ENCODE measurements at places on chromosomes 11 and 22. TPM values are rescaled to one million over a fixed set of nuclear protein-coding genes. Genes with fewer than 3 reads are reported as not detected.
A peak's percentile ranks its signal among the peaks of the same experiment; 100 is the strongest.

EXPH5 gene
- 36.3 TPM for total RNA-seq

TREH gene
- not detected for total RNA-seq

C11orf16 gene
- total RNA-seq = not detected

TMEM80 gene
- 36.6 TPM for total RNA-seq

VSIG10L2 gene
- not detected for total RNA-seq

XKR3 gene
- total RNA-seq = not detected

- H3K27ac ChIP-seq = no peak overlapping the region
- H3K36me3 ChIP-seq = no peaks in the 10 kb centered on the region
- peaks cover 33% of the 10 kb centered on the region for H3K4me1 ChIP-seq
- H3K27me3 ChIP-seq = no peaks in the 10 kb centered on the region
- DNase-seq = no peak
Observed at GRCh38 chr11:19426011-19426755, 185.4 kb upstream of the E2F8 start.

- no peaks in the 10 kb centered on the region for H3K27me3 ChIP-seq
- peaks cover 15% of the 10 kb centered on the region for H3K4me1 ChIP-seq
- H3K27ac ChIP-seq = no peak overlapping the region
- no peak for DNase-seq
- no peak overlapping the region for H3K4me3 ChIP-seq
Observed at GRCh38 chr22:19117111-19117512, 5.1 kb downstream of the DGCR2 start.

GRCh38 chr11:64176751-64177150, 9.2 kb upstream of the STIP1 start:
- peaks cover 10% of the 10 kb centered on the region for H3K4me1 ChIP-seq
- H3K27ac ChIP-seq = no peak overlapping the region
- H3K36me3 ChIP-seq = no peaks in the 10 kb centered on the region
- no peaks in the 10 kb centered on the region for H3K27me3 ChIP-seq

GRCh38 chr11:100635194-100635593, 51.9 kb upstream of the ARHGAP42 start:
- H3K4me3 ChIP-seq = no peak overlapping the region
- DNase-seq = no peak
- no peaks in the 10 kb centered on the region for H3K36me3 ChIP-seq
- H3K27ac ChIP-seq = no peak overlapping the region

- H3K36me3 ChIP-seq = no peaks in the 10 kb centered on the region
- no peak for DNase-seq
- no peak overlapping the region for H3K4me3 ChIP-seq
- H3K27me3 ChIP-seq = no peaks in the 10 kb centered on the region
- no peak overlapping the region for H3K27ac ChIP-seq
Observed at GRCh38 chr11:78310500-78310909, 107.1 kb downstream of the GAB2 start.

GRCh38 chr22:37443086-37443485, 15.8 kb upstream of the ELFN2 start:
- no peak overlapping the region for H3K4me3 ChIP-seq
- peak overlapping the region; percentile 77 for H3K27ac ChIP-seq
- H3K36me3 ChIP-seq = no peaks in the 10 kb centered on the region
- DNase-seq = no peak
- H3K27me3 ChIP-seq = no peaks in the 10 kb centered on the region

DNA sequence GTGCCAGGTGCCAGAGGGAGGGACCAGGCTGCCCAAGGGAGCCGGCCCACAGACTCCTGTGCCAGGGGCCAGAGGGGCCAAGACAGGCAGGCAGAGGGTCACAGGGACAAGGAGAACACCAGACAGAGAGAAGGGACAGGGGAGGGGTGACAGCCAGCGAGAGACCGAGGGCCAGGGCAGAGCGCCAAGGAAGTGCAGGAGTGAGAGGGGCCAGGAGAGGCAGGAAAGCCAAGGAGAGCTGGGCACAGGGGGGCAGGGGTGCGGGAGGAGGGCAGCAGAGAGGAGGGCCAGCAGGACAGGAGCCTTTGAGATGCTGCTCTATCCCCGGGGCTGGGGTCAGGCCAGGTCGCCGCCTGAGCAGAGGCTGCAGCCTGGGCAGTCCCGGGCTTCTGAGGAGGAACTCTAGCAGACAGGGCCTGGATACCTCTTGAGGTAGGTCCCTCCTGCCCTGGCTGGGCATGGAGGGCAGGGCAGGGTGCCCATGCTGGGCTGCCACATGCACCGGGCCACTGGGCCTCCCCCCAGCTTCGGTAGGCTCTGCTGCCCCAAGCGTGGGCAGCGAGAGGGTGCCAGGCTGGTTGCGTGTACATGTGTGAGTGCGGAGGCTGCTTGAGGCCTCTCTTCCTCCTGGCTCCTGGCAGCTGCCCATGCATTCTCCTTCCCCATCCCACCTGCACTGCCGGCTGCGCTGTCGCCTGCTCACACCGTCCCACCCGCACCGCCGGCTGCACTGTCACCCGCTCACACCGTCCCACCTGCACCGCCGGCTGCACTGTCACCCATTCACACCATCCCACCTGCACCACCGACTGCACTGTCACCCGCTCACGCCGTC, 12.2 kb downstream of the LSP1 start:
- peaks cover 18% of the 10 kb centered on the region for H3K4me1 ChIP-seq
- H3K4me3 ChIP-seq = no peak overlapping the region
- 0 out of 2 replicates have a peak, but pooled peaks cover 1% of the 10 kb centered on the region for H3K27me3 ChIP-seq
- no peaks in the 10 kb centered on the region for H3K36me3 ChIP-seq
- no peak overlapping the region for H3K27ac ChIP-seq
- no peak for DNase-seq

GRCh38 chr11:1519028-1520010, 32.7 kb upstream of the MOB2 start:
- H3K27me3 ChIP-seq = no peaks in the 10 kb centered on the region
- H3K27ac ChIP-seq = no peak overlapping the region
- no peak overlapping the region for H3K4me3 ChIP-seq
- DNase-seq = no peak

GRCh38 chr11:128629516-128630106, 42.3 kb upstream of the ETS1 start:
- peaks cover 14% of the 10 kb centered on the region for H3K4me1 ChIP-seq
- no peak overlapping the region for H3K4me3 ChIP-seq
- no peak overlapping the region for H3K27ac ChIP-seq

- no peak overlapping the region for H3K27ac ChIP-seq
- H3K36me3 ChIP-seq = no peaks in the 10 kb centered on the region
- no peaks in the 10 kb centered on the region for H3K27me3 ChIP-seq
- no peak for DNase-seq
- no peaks in the 10 kb centered on the region for H3K4me1 ChIP-seq
Observed at GRCh38 chr11:110475671-110476070, 45.9 kb downstream of the FDX1 start.

DNA sequence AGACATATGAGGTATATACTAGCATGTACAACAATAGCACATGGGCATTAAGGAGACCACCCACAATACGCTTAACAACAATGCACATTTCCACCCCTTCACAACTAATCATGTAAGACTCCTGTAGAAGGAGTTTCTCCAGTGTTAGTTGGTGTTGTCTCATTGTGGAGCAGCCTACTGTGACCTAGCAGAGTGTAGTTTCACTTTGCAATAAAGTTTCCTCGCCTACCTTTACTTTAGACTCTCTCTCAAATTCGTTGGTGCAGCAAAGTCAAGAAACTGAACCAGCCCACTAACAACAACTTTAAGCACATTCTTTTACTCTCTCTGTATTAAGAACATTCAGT, 863.6 kb downstream of the FAM181B start:
- H3K36me3 ChIP-seq = no peaks in the 10 kb centered on the region
- H3K4me1 ChIP-seq = no peaks in the 10 kb centered on the region
- no peak overlapping the region for H3K4me3 ChIP-seq
- no peak overlapping the region for H3K27ac ChIP-seq
- DNase-seq = no peak

GRCh38 chr11:113871336-113871735, 4.0 kb downstream of the USP28 start:
- no peaks in the 10 kb centered on the region for H3K27me3 ChIP-seq
- no peaks in the 10 kb centered on the region for H3K36me3 ChIP-seq
- no peak for DNase-seq
- no peak overlapping the region for H3K4me3 ChIP-seq

DNA sequence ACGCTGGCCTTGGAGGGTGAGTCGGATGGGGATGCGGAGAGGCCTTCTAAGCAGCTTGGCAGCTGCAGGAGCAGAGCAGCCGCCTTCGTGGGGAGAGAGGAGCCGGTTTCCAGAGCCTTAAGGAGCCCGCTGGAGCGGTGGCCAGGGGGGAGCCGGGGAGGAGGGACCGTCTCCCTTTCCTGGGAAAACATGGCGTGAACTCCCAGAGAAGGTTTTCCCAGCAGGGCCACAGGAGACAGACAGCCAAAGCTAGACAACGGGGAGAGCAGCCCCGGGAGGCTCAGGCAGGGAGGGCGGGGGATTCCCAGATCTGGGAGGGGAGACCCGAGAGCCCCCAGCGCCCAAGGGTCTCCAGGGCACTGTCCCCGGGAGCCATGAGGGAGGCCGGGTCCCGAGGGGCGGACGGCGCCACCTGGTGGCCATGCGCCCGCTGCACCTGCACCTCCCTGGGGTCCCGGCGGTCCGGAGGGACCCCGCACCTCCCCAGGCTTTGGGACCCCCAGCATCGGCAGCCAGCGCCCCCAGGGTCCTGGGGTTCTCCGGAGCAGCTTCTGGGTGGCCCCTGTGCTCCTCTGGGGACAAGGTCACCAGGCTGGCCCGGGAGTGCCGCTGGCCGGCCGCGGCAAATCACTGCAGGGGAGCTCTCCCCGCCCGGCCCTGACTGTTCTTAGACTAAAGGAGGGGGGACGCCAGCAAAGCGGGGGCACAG, 2.4 kb upstream of the SYT8 start:
- no peak for DNase-seq
- peaks cover 73% of the 10 kb centered on the region for H3K4me1 ChIP-seq
- H3K36me3 ChIP-seq = no peaks in the 10 kb centered on the region
- no peaks in the 10 kb centered on the region for H3K27me3 ChIP-seq

GRCh38 chr11:66368484-66368883, 3.1 kb downstream of the SLC29A2 start:
- no peak overlapping the region for H3K27ac ChIP-seq
- H3K27me3 ChIP-seq = no peaks in the 10 kb centered on the region
- peaks cover 23% of the 10 kb centered on the region for H3K4me1 ChIP-seq
- DNase-seq = no peak
- H3K4me3 ChIP-seq = no peak overlapping the region

DNA sequence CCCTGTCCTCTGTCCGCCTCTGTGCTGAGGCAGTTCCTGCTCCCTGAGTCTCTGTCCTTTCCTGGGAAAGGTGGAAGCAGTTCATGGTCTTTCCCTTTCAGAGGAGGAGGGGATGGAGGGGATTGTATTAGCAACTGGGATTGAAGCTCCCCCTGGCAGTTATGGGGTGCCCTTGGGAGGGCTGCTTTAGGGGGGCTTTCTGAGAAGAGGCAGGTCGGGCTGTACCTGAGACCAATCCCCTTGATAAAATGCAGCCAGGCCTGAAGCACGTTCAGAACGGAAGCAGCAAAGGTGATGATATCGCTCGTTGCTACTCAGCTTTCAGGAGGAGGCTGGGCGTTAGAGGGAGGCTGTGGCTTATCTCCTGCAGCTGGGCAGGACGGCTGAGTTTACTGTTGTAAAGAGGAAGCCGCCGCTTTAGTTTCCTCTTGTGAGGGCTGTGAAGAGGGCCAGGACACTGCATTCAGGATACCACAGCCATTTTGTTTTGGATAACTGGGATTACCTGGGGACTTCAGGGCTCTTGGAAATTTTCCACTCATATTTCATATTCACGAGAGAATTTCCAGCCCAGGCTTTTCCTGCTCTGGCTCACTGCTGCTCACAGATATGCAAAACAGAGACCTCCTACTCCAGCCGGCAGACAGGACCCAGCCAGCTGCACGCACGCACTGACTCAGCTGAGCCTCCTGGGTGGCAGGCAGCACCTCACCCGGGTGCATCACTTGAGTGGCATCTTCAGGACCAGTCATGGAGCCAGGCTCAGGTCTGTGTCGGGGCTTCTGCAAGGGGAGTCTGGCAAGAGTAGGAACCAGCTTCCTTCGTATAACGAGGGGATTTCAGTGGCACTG, 798 bp downstream of the AMPD3 start:
- no peaks in the 10 kb centered on the region for H3K36me3 ChIP-seq
- H3K4me3 ChIP-seq = peak overlapping the region; percentile 57
- no peaks in the 10 kb centered on the region for H3K27me3 ChIP-seq
- peak; percentile 43 for DNase-seq
- H3K27ac ChIP-seq = peak overlapping the region; percentile 79

DNA sequence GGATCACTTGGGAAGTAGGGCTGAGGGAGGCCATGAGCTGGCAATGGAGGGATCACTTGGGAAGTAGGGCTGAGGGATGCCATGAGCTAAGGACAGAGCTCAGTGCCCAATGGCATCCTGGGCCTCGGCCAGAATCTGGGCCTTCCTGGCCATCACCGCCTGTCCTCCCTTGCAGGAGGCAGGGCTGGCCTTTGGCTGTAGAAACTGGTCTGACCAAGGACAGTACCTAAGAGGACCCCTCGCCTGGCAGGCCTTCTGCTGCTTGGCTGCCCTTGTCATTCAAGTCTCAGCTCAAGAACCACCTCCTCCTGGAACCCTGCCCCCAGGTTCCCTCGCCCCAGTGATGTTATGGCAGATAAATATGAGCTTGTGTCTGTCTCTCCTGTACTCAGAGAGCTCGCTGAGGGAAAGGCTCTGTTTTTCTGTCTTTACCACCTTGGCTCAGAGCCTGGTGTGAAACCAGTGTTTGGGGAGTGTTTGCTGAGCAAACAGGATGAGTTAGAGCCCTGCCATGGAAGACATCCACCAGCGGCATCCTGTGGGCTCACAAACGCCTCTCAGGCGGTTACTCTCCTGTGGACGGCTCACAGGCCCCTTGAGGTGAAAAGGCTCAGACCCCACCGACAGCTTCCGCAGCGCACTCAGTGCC, 19.3 kb upstream of the RASL10A start:
- no peaks in the 10 kb centered on the region for H3K27me3 ChIP-seq
- H3K4me1 ChIP-seq = no peaks in the 10 kb centered on the region
- H3K36me3 ChIP-seq = no peaks in the 10 kb centered on the region
- DNase-seq = no peak

DNA sequence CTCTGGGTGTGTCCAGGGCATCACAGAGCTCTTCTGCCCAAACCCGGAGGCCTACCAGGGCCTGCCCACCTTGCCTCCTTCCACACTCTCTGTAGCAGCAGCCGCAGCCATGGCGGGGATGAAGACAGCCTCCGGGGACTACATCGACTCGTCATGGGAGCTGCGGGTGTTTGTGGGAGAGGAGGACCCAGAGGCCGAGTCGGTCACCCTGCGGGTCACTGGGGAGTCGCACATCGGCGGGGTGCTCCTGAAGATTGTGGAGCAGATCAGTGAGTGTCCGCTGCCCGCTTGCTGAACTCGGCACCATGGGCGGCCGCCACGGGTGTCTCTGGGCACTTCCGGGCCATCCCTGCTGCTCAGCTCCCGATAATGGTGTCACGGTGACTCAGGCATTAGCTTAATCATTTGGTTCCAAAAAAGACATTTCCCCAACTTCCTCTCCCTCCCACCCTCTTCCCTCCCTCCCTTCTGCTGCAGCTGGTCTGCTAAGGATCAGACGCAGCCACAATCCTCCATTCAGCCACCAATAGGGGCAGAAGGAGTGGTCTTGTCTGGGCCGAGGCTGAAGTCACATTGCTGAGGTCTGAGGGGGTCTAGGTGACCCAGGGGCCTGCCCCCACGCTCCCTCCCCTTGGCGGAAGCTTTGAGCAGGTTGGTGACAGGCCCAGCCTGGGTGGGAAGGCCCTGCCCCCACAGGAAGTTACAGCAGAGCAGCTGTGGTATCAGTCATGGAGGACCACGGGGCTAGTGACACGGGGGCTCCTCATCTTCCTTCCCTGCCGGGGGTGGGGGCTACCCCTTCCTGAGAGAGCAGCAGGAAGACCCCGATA, 950 bp downstream of the FERMT3 start:
- H3K4me3 ChIP-seq = no peak overlapping the region
- H3K36me3 ChIP-seq = 0 out of 2 replicates have a peak, but pooled peaks cover 6% of the 10 kb centered on the region
- H3K27me3 ChIP-seq = no peaks in the 10 kb centered on the region
- no peak for DNase-seq

- no peaks in the 10 kb centered on the region for H3K27me3 ChIP-seq
- no peak for DNase-seq
- no peaks in the 10 kb centered on the region for H3K4me1 ChIP-seq
- H3K36me3 ChIP-seq = peaks cover 3% of the 10 kb centered on the region
- H3K4me3 ChIP-seq = no peak overlapping the region
Observed at GRCh38 chr11:17157761-17158160, 50.0 kb downstream of the PIK3C2A start.
